G401 (cell line): ENCODE measurements at places on chromosomes 6 and 20.

DNA sequence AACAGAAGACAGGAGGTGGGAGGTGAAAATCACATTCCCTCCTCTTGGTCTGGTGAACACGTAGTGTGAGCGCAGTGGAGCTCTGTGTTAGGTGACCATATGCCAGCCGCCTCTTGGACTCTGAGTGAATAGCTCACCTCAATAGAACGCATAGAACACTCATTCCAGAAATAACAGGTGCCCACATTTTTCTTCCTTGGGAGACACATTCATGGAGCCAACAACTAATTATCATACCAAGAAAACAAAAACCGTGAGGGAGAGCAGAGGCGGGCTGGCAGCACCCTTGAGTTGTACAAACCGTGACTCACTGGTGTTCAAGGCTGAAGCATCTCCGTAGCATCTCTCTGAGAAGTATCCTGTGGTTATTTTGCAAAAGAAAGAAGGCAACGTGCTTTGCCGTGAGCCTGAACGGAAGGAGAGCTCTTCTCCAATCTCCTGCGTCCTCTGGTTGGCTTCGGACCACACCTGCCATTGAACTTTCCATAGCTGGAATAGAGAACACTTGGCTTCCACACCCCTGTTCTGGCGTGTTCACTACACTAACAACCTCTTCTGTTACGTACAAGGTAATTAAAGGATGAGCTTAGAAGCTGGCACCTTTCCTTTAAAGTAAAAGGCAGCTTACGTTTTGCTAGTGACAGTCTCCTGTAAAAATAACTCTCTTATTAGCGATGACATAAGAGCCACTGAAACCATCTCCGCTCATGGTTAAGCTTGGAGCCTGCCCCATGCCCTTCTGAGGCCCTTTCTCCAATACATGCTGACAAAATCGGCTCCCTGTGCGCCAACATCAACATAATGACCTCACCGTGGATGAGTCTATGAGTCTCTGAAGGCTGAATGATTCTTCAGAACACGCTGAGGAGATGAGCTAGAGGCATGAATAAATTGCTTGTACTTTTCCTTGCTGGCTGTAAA lies 30.2 kb upstream of the SGK1 start:
- DNase-seq = peak; percentile 82

DNA sequence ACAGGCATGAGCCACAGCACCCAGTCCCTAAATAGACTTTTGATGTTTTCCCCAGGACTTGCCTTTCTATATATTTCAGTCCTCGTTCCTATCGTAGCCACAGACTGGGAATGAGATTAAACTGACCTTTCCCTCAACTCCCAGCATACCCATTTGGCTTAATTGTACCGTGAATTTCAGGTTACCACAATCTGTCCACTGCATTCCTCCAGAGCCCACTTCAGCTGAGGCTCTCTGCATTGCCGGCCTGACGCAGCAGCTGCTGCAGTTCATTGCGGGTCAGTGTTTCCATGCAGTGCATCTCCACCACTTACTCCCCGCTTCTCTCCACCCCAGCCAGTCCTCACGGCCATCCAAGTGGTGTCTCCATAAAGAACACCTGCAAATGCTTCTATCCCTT lies 103.1 kb upstream of the RIN2 start:
- DNase-seq = no peak

DNA sequence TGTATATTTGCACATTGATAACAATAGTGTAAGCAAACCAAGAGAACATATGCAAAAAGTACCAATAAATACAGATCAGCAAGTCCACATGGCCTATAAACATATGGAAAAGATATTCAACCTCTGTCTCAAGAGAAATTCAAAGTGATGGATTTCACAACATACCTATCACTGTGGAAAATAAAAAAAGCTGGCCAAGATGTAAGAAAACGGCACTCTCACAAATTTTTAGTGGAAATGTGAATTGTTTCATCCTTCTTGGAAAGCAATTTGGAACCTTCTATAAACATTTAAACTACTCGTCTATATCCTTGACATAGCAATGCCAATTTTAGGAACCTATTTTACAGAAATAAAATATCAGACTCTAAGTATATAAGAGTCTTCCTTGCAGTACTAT lies 559.8 kb downstream of the QKI start:
- DNase-seq = no peak

DNA sequence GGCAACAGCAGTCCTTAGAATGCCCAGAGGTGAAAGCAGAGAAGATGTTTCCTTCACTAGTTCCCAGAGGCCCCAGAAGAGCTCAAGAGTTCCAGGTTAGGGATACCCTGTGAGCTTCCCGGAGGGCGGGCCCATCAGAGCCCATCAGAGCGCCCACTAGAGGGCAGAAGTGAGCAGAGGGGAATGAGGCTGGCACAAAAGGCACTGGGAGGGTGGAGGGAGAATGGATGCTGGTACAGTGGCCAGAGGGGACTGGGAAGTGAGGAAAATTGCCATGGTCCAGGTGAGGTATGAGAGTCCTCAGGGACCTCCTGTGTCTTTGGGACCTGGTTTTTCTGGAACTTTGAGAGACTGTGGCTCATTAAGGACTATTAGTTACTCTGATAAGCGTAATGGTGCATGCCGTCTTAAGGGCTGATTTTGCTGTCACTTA lies 57.3 kb downstream of the LINC00237 start:
- peak; percentile 2 for DNase-seq

DNA sequence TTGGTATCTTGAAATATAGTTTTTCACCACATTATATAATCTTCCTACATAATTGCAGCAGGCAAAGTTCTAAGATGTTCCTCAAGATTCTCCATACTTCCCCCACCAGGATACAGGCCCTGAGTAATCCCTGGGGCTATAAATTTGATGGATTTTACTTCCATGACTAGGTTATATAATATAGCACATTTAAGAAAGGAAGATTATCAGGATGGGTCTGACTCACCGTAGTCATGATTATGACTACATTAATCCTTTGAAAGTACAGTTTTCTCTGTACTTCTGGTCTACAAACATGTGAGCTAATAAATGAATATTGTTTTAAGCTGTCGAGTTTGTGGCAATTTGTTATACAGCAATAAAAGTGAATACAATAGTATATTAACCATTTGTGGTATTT lies 122.5 kb downstream of the MACROD2 start:
- DNase-seq = no peak

DNA sequence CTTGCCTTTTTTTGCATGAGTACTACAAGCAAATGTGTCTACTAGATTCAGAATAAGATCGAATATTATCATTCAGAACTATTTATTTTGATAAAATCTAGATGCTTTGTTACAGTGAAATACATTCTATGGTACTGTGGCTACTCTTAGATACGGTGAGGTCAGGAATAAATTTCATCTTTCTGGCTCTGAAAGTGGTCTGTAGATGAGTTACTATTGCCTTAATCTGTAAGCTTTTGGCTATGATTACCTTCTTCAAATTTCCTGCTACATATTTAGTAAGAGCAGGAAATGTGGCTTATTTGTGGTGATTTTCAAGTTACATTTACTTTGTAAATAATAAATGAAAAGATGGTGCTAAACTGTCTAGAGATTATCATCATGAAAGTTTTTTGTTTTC lies 50.0 kb downstream of the SCAF8 start:
- DNase-seq = no peak

- DNase-seq = peak; percentile 93
Observed at GRCh38 chr20:49216991-49217578, 2.1 kb upstream of the DDX27 start.
